ENCODE measurements at places on chromosomes 12 and 14. TPM values are rescaled to one million over a fixed set of nuclear protein-coding genes. Genes with fewer than 3 reads are reported as not detected.

MANSC1 gene
- 7.0 TPM for total RNA-seq

SGPP1 gene
- 11.4 TPM for total RNA-seq

ADCY4 gene
- total RNA-seq, result 51.0 TPM

IL26 gene
- total RNA-seq, result not detected

KRT78 gene
- total RNA-seq, result not detected

OTX2 gene
- total RNA-seq, result not detected

DACT1 gene
- total RNA-seq, result 0.26 TPM

SIX6 gene
- total RNA-seq, result not detected

PIP4K2C gene
- total RNA-seq, result 12.0 TPM

PUS7L gene
- total RNA-seq, result 6.8 TPM

PPP1R1A gene
- total RNA-seq, result not detected

HAL gene
- total RNA-seq, result 0.17 TPM

NTS gene
- total RNA-seq, result 0.34 TPM

ITGA7 gene
- total RNA-seq, result not detected

TGM1 gene
- 0.09 TPM for total RNA-seq

AQP6 gene
- not detected for total RNA-seq

EGLN3 gene
- total RNA-seq, result 1.6 TPM

KRT6A gene
- total RNA-seq, result not detected

RFLNA gene
- under 0.01 TPM for total RNA-seq

ETFBKMT gene
- total RNA-seq, result 3.8 TPM

RNFT2 gene
- total RNA-seq, result 0.54 TPM

ACOT6 gene
- not detected for total RNA-seq

HOXC12 gene
- not detected for total RNA-seq

ACVRL1 gene
- total RNA-seq, result 263 TPM

MMP19 gene
- 0.09 TPM for total RNA-seq

IRAK3 gene
- 14.7 TPM for total RNA-seq
